Skeletal muscle cell (primary cell): ENCODE measurements at places on chromosomes 2 and 18.

- no peak for DNase-seq
These were observed 19.4 kb upstream of the SELENOI start for GRCh38 chr2:26326514-26326913.

- no peak for DNase-seq
These were observed 113.8 kb downstream of the ARHGAP28 start for GRCh38 chr18:6843308-6843707.

- DNase-seq = no peak
These were observed 94.9 kb downstream of the AGAP1 start for GRCh38 chr2:235588750-235589149.

DNA sequence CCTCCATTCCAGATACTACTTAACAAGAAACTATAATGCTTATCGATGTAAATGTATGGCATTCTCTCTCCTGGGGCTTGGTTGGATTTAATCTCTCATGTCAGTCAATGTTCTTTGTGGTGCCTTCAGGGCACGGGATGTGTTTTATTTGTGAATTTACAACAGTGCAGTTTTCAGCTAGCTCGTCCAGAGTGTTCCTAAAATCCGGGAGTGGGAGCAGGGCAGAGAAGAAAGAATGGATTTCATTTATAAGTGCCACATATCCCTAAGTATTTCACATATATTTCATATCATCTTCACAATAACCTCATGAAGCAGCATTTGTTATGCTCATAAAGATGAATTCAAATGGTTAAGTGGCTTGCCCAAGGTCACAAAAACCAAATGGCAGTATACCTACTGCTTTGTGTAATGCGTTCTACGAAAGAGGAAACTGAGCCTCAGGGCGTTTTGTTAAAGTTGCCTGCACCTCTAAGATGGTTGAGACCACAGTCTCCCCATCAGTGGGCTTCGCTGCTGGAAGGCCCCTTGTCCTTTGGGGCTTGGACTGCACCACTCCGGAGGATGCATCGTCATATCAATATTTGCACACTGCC, 134.7 kb upstream of the MGAT5 start:
- DNase-seq = no peak

GRCh38 chr2:39875182-39875913, 96.3 kb upstream of the THUMPD2 start:
- DNase-seq = peak; percentile 97

DNA sequence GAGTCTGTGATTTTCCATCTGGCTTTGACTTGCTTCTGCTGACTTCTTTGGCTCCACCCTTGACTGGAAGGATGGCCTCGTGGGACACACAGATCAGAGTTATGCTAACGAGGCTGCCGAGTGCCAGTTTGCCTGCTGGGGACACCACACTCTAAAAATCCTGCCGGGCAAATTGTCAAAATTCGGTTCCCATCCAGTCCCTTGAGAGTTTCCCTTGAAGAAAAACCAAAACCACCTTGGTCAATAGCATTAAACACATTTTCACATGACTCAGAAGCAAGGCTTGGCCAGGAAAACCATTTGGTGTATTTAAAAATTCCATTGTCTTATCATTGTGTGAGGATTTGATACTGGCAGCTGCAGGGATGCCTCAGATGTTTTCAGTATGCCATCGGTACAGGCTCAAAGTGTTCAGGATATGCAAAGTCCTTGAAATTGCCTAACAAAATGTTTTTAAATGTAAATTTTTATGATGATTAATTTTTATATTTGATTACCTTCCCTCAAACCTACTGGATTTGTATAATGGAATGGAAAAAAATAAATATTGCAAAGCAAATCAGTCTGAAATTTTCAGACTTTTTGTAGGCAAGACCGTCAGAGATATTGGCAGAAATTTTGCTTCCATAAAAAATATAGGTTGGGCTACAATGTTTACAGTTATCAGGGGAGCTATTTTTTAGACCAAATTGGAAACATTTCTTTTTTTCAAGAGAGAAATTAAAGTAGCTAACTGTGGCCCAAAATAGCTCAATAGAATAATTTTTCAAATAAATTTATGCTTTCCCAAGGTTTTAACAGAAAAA, 41.6 kb downstream of the KCNE4 start:
- DNase-seq = peak; percentile 74

- peak; percentile 60 for DNase-seq
These were observed 14.3 kb downstream of the DSG2 start for GRCh38 chr18:31512203-31512764.
